ENCODE measurements at places on chromosomes 1 and 21.

DNA sequence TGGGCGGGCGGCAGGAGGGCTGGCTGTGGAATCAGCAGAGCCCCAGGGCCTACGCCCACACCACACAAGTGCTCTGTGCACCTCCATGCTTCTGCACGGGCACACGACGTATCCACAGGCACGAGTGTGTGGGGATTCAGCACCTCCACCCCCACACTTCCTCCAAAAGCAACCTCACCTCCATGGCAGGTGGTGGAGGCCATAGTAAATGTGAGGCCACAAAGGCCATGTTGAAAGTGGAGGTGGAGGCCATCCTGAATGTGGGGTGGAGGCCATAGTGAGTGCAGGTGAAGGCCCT lies 125.4 kb upstream of the VAMP3 start:
- no peak for DNase-seq

GRCh38 chr1:30449428-30450147 lies 273.8 kb downstream of the MATN1 start:
- DNase-seq = no peak

GRCh38 chr1:152436593-152437496 lies 22.8 kb upstream of the CRNN start:
- no peak for DNase-seq

DNA sequence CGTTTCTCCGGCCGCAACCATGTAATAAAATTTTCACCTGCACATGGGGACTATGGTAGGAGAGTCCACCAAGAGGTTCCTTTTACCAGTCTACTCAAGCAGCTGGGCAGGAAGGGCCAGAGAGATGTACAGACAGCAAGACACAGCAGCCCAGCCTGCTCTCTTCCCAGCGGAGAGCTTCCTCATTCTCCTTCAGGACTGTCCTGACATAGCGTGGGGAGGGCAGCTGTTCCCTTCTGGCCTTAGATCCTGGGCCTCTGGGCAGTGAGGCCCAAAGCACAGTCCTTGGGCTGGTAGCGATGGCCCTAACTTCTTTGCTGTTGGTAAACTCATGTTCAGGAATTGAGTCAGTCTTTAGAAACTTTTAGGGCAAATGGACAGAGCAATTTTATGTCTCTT lies 89.1 kb downstream of the BCAR3 start:
- DNase-seq = no peak

- no peak for DNase-seq
These were observed 438.5 kb upstream of the PLXNA2 start for GRCh38 chr1:208682664-208683013.

GRCh38 chr1:63690966-63691700 lies 82.7 kb upstream of the ROR1 start:
- no peak for DNase-seq

DNA sequence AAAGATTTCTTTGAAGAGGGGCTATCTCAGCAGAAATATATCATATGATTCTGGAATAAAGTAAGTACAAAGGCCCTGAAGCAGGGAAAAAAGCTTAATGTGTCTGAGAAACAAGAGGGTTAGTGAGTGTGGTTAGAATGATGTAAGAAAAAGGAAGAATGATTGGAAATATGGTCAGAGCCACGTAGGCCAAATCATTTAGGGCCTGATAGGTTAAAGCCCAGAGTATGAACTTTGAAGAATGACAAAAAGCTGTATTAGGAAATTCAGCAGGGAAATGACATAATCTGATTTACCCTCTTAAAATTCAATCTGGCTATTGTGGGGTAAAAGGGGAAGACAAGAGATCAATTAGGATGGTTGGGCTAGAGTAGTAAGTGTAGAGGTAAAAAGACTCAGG lies 69.0 kb upstream of the MUTYH start:
- DNase-seq = no peak

- no peak for DNase-seq
These were observed 14.3 kb downstream of the OR2B11 start for GRCh38 chr1:247443641-247444040.

DNA sequence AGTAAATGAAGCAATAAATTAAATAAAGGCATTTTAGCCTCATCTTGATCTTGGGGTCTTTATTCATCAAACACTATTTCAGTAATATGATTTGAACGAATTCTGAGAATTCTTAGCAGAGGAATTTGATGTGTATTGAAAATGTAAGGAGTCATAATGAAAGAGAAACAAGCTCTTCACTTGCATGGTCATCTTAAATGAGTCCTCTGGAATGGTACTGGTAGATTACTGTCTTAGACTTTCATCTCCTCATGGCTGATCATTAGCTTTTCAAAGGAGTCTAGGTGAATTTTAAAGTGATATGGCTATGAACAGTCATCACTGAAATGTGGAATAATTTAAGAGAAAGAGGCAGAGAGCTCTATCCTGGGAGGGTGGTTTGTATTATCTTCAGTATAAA lies 30.0 kb downstream of the PRRC2C start:
- DNase-seq = no peak

GRCh38 chr21:44303490-44303981 lies 3.7 kb downstream of the PFKL start:
- DNase-seq = no peak

GRCh38 chr1:158527190-158527815 lies 26.9 kb downstream of the OR6Y1 start:
- DNase-seq = no peak

GRCh38 chr1:35873243-35873750 lies 9.7 kb upstream of the AGO1 start:
- no peak for DNase-seq

GRCh38 chr1:230165536-230165935 lies 98.5 kb downstream of the GALNT2 start:
- no peak for DNase-seq

GRCh38 chr21:29939924-29940275 lies at the start of gene GRIK1:
Gene GRIK1, minus strand, starts transcription at chr21:29939996.
- DNase-seq = no peak

DNA sequence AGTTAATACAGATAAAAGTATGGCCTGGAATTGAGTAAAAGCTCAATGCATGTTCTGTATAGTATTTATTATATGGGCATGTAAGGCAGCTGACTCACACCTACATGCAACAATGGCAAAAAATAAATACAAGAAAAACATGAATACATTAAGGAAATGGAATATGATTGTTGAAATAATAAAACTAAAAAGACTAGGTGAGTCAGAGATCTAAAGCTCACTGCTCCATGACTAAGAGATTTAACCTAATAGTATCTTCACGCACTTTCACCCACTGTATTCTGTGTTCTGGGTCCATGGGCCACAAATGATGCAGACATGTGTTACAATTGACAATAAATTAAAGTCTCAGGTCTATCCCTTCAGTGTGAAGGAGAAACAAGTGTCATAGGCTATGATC lies 607.0 kb downstream of the AGBL4 start:
- no peak for DNase-seq

GRCh38 chr1:88655685-88656299 lies 28.3 kb upstream of the PKN2 start:
- DNase-seq = peak; percentile 5

- DNase-seq = no peak
These were observed 39.4 kb downstream of the DMRTB1 start for GRCh38 chr1:53498555-53499131.

GRCh38 chr1:222976453-222976852 lies 161.6 kb downstream of the DISP1 start:
- no peak for DNase-seq

GRCh38 chr1:63774617-63775417 lies 1.0 kb downstream of the ROR1 start:
- peak; percentile 26 for DNase-seq

DNA sequence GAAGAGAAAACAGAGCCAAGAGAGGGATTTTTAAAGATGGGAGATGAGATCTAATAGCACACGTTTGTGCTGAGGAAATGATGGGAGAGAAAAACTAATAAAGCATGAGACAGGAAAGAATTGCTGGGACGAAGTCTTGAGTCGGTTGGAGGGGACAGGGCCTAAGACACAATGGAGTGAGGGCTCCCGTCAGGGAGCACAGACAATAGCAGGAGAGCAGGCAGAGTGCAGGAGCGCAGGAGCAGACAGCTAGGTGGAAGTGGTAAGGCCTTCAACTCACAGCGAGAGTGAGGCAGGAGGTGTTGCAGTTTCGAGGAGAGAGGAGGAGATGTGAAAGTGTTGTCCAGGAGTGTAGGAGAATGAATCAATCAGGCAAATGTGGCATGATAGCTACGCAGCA lies 59.9 kb upstream of the SOX13 start:
- DNase-seq = no peak

DNA sequence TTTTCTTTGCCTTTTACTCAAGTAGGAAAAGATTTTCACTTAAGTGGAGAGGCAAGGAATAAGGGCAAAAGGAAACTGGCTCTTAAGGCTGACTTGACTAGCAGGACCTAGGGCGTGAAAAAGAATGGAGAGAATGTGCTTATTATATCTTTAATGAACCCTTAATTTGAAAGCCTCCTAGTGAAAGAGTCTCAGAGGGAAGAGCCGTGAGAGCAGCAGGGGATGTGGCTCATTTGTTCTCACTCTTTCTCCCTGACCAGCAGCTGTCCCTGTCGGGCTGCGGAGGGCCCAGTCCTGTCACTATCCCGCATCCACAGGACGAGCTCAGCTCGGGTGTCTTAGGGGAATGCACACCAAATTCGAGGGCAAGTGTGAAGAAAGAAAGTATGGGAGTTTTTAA lies 180.1 kb downstream of the EDEM3 start:
- no peak for DNase-seq

DNA sequence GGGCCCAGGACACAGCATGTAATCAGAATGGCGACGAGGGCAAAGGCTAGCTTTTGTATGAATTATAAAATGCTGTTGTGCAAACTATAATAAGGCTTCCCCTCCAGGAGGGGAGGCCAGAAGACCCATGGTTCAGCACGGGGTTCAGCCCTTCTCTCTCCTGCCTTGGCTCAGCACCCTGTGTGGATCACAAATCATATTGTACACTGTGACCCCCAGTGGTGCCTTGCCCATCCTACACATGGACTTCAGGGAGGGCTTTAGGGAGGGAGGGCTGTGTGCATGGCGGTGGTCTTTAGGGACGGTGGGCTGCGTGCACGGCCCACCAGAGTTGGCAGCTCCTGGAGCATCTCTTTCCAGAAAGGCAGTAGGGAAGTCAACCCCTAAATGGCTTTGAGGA lies 120.8 kb upstream of the TNR start:
- DNase-seq = no peak

DNA sequence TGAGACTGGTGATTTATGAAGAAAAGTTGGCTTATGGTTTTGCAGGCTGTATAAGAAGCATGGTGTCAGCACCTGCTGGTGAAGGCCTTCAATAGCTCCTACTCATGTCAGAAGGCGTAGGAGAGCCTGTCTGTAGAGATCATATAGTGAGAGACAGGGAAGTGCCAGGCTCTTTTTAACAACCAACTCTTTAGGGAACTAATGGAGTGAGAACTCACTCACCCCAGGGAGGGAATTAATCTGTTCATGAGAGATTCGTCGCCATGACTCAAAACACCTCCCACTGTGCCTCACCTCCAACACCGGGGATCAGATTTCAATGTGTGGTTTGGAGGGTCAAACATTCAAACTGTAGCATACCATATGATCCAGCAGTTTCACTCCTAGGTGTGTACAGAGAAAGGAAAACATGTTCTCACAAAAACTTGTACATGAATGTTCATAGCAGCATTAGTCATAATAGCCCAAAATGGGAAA lies 72.6 kb downstream of the TTC3 start:
- DNase-seq = peak; percentile 10

GRCh38 chr1:18288722-18289121 lies 181.1 kb downstream of the IGSF21 start:
- DNase-seq = no peak

DNA sequence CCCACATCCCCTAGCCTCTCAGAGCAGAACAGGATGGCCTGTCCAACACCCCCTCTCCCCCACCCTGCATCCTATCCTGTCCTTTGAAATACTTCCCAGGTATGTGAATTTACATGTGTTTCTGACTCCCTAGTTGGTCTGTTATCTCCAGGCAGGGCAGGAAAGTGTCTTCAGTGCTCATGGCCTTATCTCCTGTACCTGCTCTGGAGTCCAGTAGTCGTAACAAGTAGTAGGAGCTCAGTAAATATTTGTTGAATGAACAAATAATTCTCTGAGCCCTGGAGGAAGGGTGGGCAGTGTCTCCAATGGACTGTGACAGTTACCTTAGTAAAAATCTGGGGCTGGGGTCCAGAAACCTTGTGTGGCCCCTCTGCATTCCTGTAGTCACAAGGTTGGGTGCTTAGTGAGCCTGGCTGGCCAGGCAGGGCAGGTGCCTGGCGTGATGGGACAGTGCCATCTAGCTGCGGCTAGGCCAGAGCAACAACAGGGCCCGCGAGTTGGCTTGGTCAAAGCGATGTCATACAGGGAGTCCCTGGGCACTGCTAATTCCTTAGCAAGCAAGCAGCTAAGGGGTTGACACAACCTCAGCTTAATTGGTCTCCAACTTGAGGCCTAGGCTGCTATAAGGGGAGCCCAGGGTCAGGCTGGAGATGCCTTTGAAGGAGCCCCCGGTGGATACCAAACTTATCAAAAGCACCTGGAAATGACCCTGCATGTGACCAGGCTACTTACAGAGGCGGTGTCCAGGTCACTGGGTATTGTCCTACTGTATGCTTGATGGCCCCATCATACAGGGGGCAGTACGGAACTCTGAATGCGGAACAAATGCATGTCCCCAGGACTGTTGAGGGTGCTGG lies 89.0 kb upstream of the PPM1J start:
- peak; percentile 73 for DNase-seq

GRCh38 chr1:87197156-87197555 lies 131.5 kb upstream of the LMO4 start:
- DNase-seq = no peak

DNA sequence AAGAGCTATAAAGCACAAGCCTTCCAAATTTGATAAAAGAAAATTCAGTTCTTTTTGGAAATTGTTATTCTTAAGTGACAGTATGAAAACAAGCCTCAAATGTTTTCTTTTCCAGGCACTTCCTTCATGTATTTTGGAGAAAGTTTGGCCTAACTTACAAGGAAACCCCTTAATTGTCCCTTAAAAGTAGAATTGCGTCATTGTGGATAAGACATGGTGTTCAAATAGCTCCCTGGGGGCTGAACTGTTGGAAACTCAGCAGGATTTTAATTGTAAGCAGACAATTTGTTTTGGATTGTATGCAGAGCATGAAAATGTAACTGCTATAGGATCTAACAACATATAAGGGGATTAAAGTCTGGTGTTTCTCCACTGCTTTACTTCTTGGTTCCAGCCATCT lies 35.4 kb upstream of the FGGY start:
- no peak for DNase-seq
